GM23338 (cell line): ENCODE measurements at places on chromosomes 6 and 20. TPM values are rescaled to one million over a fixed set of nuclear protein-coding genes. Genes with fewer than 3 reads are reported as not detected.
A peak's percentile ranks its signal among the peaks of the same experiment; 100 is the strongest.

Gene TRIM15
- 0.21 and 0.26 TPM in 2 replicates for polyA plus RNA-seq

Gene LGSN
- polyA plus RNA-seq, result 0.15 TPM in 1 of 2 replicates, not detected in the other

Gene PBOV1
- not detected in 2 replicates for polyA plus RNA-seq

DNA sequence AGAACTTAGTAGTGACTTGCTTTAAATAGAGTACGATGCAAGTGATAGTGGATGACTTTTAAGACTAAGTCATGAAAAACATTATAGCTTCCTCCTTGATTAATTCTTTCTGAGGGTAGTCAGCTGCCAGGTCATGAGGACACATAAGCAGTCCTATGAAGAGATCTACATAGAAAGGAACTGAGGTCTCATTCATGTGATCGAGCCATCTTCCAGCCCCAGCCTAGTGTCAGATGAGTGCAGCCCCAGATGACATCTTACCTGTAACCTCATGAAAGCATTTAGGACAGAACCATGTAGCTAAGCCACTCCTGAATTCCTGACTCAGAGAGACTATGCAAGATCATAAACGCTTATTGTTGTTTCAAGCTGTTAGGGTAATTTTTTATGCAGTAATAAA lies 67.7 kb downstream of the AK9 start:
- no peak overlapping the region for H3K27ac ChIP-seq
- no peaks in the 10 kb centered on the region for H3K27me3 ChIP-seq
- no peaks in the 10 kb centered on the region for H3K4me1 ChIP-seq
- no peak for DNase-seq
- H3K4me3 ChIP-seq, result no peak overlapping the region

DNA sequence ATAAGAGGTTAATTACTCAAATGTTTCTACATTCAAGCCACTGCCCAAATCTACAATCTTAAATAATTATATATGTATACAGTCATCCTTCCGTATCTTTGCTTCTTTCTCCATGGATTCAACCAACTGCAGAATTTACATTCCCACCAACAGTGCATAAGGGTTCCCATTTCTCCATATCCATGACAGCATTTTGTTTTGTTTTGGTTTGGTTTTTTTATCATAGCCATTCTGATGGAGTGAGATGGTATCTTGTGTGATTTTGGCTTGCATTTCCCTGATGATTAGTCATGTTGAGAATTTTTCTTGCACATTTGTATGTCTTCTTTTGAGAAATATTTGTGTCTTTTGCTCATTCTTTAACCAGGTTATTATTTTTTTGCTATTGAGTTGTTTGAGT lies 198.5 kb downstream of the C6orf118 start:
- no peaks in the 10 kb centered on the region for H3K27me3 ChIP-seq
- no peak overlapping the region for H3K4me3 ChIP-seq
- no peaks in the 10 kb centered on the region for H3K4me1 ChIP-seq
- H3K36me3 ChIP-seq, result no peaks in the 10 kb centered on the region

- H3K4me1 ChIP-seq, result peaks cover 33% of the 10 kb centered on the region
- H3K27me3 ChIP-seq, result no peaks in the 10 kb centered on the region
- DNase-seq, result no peak
- H3K4me3 ChIP-seq, result no peak overlapping the region
- H3K36me3 ChIP-seq, result no peaks in the 10 kb centered on the region
These were observed 67.5 kb upstream of the PRL start for GRCh38 chr6:22364306-22364705.

DNA sequence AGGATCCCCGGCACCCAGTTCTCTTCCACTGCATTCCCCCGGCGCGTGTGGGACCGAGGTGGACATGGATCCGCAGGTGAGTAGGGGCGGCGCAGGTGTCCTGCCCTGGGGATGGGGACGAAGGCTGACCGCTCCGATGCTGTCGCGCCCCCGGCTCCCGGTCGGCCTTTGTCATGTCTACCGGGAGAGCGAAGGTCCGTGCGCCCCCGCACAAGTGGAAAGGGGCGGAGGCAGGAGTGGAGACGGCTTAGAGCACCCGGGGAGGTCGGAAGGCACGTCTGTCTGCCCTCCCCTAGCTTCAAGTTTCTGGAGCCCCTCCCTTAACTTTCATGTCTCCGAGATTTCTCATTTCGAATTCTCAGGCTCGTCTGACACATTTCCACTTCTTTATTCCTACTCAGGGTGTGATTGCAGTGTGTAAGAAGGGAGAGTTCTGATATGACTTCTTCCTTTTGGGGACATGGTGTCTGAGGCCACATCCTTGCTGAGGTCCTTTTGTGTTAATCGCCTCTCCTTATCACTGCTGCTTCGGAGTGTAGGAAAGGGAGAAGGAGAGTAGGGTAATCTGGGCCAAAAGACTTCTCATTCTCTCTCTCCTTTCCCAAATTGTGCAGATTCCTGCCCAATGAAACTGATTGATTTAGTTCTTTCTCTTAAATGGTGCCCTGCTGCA lies 435 bp downstream of the KIFC1 start:
- H3K27ac ChIP-seq, result peak overlapping the region; percentile 72
- peak; percentile 21 for DNase-seq
- peak overlapping the region; percentile 92 for H3K4me3 ChIP-seq
- peaks cover 8% of the 10 kb centered on the region for H3K4me1 ChIP-seq

DNA sequence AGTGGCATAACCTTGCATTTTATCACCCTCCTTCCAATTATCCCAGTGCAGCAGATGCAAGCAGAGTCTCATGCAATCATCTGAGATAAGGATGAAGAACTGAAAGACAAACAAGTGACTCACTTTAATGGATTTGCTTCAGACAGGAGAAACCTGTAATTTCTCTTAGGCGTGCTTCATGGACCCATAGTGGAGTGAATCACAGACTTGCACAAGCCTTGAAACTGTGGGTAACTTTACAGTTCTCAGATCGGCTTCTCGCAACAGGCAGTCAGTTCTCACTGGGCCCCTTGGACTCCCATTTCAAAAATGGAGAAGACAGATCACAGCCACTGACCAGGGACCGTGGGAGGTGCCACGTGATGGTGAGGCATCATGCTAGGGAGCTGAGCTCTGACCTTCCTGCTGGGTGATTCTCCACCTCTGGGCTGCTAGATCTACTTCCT lies at the start of gene ADGRF4:
ADGRF4 (plus strand) TSS at position 239 of the 446 bp plus-strand sequence. CDS start 8,666 bp downstream, outside the sequence.
- no peak within 1 kb of the TSS for H3K4me3 ChIP-seq
- H3K27me3 ChIP-seq, result no peaks in the 10 kb centered on the region
- H3K27ac ChIP-seq, result no peak within 1 kb of the TSS
- DNase-seq, result peak; percentile 17
- no peaks in the 10 kb centered on the region for H3K36me3 ChIP-seq

- no peak overlapping the region for H3K4me3 ChIP-seq
- peak; percentile 18 for DNase-seq
- peaks cover 25% of the 10 kb centered on the region for H3K27me3 ChIP-seq
- no peaks in the 10 kb centered on the region for H3K36me3 ChIP-seq
- no peaks in the 10 kb centered on the region for H3K4me1 ChIP-seq
- no peak overlapping the region for H3K27ac ChIP-seq
These were observed 60.7 kb downstream of the SUN5 start for GRCh38 chr20:32943490-32944052.
